ENCODE measurements at places on chromosomes 7 and 10. TPM values are rescaled to one million over a fixed set of nuclear protein-coding genes. Genes with fewer than 3 reads are reported as not detected.

AKR1C4 gene
- total RNA-seq: not detected

CPA2 gene
- total RNA-seq: not detected

ZFAND2A gene
- total RNA-seq: 10.6 TPM

HOXA7 gene
- total RNA-seq: not detected

DDIT4 gene
- 267 TPM for total RNA-seq

MEIG1 gene
- not detected for total RNA-seq

ADRB1 gene
- under 0.01 TPM for total RNA-seq

MEST gene
- 23.0 TPM for total RNA-seq

KLF14 gene
- total RNA-seq: under 0.01 TPM

SCIN gene
- under 0.01 TPM for total RNA-seq

ENKUR gene
- total RNA-seq: under 0.01 TPM

PRKCQ gene
- total RNA-seq: not detected

AP3M1 gene
- 37.1 TPM for total RNA-seq

TSPAN12 gene
- 0.73 TPM for total RNA-seq

SORCS3 gene
- total RNA-seq: not detected

DPP6 gene
- total RNA-seq: not detected

MAGI2 gene
- 33.2 TPM for total RNA-seq

MRLN gene
- not detected for total RNA-seq

NUPR2 gene
- total RNA-seq: not detected

HOXA5 gene
- 16.7 TPM for total RNA-seq

WDR86 gene
- 3.8 TPM for total RNA-seq

BCL7B gene
- total RNA-seq: 20.2 TPM

KAZALD1 gene
- 58.2 TPM for total RNA-seq

ELFN1 gene
- 7.6 TPM for total RNA-seq

FGFBP3 gene
- 0.50 TPM for total RNA-seq

UNCX gene
- not detected for total RNA-seq

CPN1 gene
- not detected for total RNA-seq

FAM25G gene
- total RNA-seq: not detected

GUSB gene
- 23.5 TPM for total RNA-seq

CTBP2 gene
- total RNA-seq: 78.1 TPM

NCF1 gene
- total RNA-seq: not detected

PTER gene
- 12.5 TPM for total RNA-seq

GHRHR gene
- total RNA-seq: not detected

OR2A12 gene
- not detected for total RNA-seq

SLC26A4 gene
- 0.33 TPM for total RNA-seq

AKR1D1 gene
- not detected for total RNA-seq

HERPUD2 gene
- 22.4 TPM for total RNA-seq

METTL2B gene
- total RNA-seq: 39.6 TPM

SFRP5 gene
- not detected for total RNA-seq

NEUROD6 gene
- not detected for total RNA-seq

SLC39A12 gene
- total RNA-seq: not detected

MCU gene
- 49.0 TPM for total RNA-seq

CARD11 gene
- total RNA-seq: not detected

OR2A5 gene
- total RNA-seq: not detected

WDR91 gene
- 14.1 TPM for total RNA-seq

RET gene
- total RNA-seq: 1.6 TPM

Measured in smooth muscle cell of trachea (primary cell).